ENCODE measurements at places on chromosomes 1 and 21.

GRCh38 chr1:237115035-237115434 lies 73.1 kb downstream of the RYR2 start:
- no peak for DNase-seq

GRCh38 chr1:52632732-52633290 lies at the start of gene SHISAL2A:
SHISAL2A (plus strand) TSS chr1:52633168; CDS start chr1:52633494, 326 bp downstream.
- peak; percentile 78 for DNase-seq

DNA sequence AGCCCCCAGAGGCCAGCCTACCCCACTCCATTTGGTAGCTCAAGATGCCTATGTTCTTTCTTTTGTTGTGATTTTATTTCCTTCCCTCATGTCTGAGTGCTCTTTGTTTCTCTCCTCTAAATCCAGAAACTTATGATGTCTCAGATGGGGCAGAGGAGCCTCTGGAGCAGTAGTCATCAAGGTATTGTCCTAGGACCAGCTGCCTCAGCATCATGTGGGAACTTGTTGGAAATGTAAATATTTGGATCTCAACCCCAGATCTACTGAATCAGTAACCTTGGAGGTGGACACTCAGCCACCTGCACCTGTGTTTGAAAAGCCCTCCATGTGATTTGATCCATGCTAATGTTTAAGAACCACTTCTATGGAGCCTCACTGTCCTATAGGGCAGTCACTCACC lies 593.1 kb upstream of the PLXNA2 start:
- no peak for DNase-seq

DNA sequence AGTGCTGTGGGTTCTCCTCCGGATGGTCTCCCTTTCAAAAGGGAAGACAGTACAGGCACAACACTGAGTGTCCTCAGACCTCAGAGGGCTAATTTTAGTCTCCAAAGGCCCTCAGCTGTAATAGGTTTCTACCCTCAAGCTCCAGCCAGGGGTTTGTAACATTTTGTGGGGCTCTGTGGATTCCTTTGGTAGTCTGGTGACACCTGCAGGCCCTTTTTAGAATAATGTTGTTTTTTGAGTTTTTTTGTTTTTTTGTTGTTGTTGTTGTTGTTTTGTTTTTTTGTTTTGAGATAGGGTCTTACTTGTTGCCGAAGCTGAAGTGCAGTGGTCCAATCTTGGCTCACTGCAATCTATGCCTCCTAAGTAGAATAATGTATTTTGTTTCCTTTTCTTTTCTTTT lies 15.0 kb upstream of the TMEM201 start:
- no peak for DNase-seq

GRCh38 chr1:107936498-107937481 lies 28.2 kb downstream of the VAV3 start:
- DNase-seq: no peak

DNA sequence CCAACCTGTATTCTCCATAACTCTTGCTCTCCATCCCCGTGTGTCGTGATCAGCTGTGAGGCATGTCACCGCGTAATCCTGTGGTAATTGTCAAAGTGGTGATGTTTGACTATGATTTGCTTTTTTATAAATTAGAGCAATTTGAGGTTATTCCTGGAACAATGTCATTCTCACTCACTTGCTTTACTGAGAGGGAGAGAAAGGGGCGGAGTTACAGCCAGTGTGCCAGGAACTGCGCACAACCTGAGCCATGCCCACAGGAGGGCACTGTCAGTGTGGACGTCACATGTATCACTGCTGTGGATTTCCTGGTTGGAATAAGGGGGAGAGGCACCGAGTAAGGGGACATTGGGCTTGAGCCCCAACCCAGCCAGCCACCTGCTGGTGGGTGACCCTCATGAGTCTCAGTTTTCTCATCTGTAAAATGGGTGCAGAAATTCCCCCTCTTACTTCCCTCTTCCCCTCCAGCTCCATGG lies 6.9 kb downstream of the ADGRB2 start:
- no peak for DNase-seq

- no peak for DNase-seq
Observed at GRCh38 chr1:242605521-242605920, 81.0 kb upstream of the PLD5 start.

GRCh38 chr1:111665497-111665896 lies 45.9 kb downstream of the RAP1A start:
- DNase-seq: no peak

- DNase-seq: no peak
Observed at GRCh38 chr1:26302733-26303405, 3.6 kb downstream of the UBXN11 start.

DNA sequence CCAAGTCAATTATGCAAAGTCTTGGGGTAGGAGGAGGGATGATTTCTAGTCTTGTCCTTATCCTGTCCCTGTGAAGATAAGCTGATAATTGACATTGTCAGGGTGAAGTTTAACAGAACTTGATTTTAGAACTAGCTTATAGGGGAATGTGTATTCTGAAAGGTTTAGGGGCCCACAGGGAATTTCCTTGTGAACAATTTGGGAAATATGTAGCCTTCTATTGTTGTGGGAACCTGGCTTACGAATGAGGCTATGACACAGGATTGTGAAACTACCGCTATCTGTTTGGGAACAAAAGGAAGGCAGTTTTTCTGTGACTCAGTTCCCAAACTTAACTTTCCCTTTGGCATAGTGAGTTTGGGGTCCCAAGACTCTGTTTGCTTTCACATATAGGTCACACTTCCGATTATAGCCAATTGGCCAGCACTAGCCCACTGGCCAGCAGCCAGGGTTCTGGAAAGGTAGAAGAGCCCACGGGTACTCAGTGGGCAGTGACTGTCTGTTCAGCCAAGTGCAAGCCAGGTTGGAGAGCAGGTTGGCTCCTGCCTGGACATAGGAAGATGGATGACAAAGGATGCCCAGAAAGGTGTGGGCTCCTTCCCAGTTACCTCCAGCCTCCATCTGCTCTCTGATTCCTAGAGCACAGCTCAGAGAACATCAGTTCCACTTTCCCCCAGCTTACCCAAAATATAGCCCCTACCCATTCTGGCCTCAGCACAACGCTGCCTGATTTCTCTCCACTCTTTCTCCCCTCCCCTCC lies 35.5 kb downstream of the H3-3A start:
- DNase-seq: no peak

DNA sequence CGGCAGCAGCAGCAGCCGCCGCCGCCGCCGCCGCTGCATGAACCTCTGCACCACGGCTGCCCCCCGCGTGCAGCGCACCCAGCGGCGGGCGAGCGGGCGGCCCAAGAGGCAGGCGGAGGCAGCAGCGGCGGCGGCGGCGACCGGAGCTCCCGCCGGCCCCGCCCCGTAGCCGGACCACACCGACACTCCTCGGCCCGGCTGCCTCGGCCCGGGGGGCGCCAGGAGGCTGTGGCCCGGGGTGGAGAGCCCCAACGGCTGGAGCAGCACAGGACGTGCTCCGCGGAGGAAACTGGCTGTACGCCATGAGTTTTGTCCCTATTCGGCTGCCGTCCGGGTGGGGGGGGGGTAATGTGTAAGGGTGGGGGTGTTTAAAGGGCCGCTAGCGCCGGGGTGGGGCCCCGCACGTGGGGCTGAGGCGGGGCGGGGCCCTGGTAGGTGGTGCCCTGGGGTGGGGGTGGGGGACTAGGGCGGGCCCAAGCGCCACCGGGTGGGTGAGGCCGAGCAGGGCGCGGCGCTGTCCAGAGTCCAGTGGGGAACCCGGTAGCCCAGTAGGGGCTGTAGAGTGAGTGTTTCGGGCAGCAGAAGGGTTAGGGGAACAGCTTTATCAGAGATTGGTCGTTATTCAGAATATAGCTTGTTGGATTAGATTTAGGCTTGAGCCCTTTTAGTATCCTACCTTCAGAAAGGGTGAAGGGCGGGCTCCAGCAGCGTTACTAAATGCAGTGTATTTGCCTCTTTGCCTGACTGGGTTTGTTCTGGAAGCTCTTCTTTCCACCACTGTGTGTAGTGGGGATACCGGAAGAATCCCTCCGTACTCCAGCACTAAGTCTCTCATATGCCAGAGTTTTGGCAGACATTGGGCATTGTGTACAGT lies at the start of gene FAM78B:
TSS of gene FAM78B (minus strand) at position 304 of the 874 bp plus-strand sequence. CDS start 753 bp downstream, outside the sequence.
- peak; percentile 71 for DNase-seq

DNA sequence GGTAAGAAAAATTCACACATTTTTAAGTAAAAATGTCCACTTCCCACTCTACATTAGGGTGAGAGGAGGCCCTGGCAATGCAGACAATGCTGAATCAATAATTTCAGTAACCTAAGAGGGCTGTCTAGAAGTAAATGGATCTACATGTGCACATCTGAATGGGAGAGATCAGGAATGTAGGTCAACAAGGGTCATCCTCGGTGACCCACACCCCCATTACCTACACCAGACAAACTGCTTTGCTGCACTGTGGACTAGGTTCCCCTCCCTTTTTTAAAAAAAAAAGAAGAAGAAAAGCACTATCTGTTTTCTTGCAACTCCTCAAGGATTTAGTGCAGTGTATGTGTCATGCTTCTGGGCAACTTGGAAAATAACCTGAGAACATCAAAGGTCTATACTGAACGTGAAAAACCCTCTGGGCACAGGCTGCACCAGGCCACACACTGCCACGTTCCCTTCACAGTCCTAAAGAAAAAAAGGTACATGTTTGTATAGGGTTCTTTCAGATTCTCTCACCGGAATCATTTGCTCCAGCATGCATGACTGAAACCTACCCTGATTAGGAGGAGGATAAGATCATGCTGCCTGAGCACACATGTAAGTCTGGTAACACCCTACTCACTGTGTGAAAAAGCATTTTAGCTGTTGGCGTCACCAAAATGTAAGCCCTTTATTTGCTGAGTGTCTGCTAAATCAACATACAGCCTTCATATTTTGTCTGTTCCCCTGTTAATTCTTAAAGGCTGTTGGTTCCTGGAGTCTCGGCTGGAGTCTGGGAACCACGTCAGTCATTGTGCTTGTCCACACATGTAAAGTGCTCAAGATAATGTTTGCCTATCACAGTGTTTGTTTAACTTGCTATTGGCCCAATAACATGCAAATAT lies 341.0 kb downstream of the SMYD3 start:
- no peak for DNase-seq

DNA sequence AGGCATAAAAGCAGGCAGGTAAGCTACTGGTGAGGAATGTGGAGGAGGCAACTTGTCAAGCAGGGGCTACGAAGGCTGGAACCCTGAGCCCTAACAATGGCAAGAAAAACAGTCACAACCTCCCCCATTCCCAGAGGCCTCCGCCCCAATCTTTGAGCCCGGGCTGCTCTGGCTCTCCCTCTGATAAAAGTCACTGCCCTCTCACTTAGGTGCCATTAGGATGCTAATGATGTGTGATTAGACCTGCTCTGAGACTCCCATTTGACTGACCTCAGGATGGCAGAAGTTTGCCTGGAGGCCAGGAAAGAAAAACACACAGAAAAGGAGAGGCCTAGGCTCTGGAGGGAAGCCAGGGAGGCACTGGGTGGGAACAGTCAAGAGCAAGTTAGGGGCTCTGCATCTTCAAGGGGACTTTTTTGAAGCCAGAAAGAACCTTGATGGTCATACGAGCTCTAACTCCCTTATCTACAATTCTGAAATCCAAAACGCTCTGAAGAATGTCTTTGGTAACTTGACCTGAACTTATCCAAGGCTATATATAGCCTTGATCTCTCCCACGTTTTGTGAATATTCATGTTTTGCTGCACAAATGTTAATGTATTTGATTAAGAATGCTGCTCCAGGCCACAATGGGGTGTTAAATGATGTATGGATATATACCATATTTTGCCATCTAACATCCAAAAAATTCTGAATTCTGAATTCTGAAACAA lies 98.9 kb downstream of the TRABD2B start:
- DNase-seq: no peak

- no peak for DNase-seq
Observed at GRCh38 chr1:93344886-93345632, 648 bp upstream of the DR1 start.

GRCh38 chr21:14690886-14691285 lies 144.8 kb upstream of the SAMSN1 start:
- no peak for DNase-seq

GRCh38 chr1:48190881-48191280 lies 31.6 kb upstream of the SLC5A9 start:
- DNase-seq: no peak

DNA sequence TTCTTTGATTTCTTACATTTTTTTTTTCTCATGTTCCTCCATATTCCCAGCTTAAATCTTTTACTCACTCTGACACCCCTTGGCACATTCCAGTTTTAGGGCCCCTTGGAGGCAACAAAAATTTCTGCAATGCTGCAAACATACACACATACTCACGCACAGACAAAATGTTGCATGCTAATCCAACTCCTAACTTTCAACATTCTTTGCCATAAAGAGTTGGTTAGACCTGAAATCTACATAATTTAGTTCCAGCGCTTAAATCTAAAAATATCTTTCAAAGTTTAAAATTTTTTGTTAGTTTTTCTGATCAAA lies 103.9 kb downstream of the PTPN14 start:
- no peak for DNase-seq

GRCh38 chr1:86421601-86422280 lies 2.2 kb upstream of the CLCA2 start:
- no peak for DNase-seq

- DNase-seq: no peak
Observed at GRCh38 chr21:43921571-43921978, 56.6 kb downstream of the AGPAT3 start.

DNA sequence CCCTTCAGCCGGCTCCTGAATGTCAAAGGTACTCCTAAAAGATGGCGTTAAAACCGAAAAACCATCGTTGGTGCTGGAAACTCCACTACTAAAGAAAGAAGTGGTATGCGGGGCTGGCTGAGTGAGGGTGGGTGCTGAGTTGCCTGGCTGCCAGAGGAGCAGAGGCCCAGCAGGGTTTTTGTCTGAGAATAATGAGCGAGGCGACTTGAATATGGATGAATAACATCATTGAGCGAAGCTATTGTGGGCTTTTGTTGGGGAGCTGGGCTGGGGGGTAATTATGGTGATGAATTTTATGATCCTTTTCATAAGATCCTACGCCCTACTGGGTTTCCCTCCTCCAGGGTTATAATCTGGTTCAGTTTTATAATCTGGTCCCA lies 2.0 kb downstream of the PDPN start:
- DNase-seq: no peak

DNA sequence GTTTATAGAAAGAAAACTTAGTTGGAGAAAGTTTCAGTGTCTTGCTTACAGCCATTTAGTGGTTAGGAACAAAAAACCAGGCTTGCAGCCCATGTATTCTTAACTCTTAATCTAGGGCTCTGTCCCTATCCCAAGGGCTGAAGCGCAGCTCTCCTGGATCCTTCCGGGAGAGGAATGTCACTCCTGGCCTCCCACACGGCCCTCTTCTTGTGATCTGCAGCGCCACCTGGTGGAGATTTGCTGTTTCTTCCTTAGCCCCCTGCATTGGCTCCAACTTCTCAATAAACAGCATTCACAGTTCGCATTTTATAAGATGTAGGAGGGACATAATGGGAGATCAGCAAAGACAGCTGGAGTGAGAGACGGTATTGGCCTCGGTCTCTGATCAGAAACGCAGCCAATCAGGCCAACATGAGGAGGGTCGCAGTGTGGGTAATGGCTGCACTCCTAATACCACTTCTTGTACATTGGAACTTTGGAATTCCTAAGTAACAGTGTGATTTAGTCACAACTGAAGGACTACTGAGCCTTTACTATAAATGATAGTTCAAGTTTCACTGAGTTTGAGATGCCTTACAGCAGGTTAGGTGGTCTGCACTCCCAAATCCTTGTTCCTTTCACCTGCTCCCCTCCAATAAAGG lies 283.4 kb downstream of the ASTN1 start:
- DNase-seq: peak; percentile 81

GRCh38 chr1:208105756-208106155 lies 138.4 kb downstream of the PLXNA2 start:
- DNase-seq: no peak

GRCh38 chr1:3501856-3502640 lies 47.6 kb downstream of the ARHGEF16 start:
- no peak for DNase-seq

GRCh38 chr1:6313393-6314200 lies 52.7 kb upstream of the GPR153 start:
- DNase-seq: no peak

- DNase-seq: no peak
Observed at GRCh38 chr1:167249702-167250101, 29.0 kb downstream of the POU2F1 start.
